ENCODE measurements at places on chromosomes 6 and 20.
A peak's percentile ranks its signal among the peaks of the same experiment; 100 is the strongest.

DNA sequence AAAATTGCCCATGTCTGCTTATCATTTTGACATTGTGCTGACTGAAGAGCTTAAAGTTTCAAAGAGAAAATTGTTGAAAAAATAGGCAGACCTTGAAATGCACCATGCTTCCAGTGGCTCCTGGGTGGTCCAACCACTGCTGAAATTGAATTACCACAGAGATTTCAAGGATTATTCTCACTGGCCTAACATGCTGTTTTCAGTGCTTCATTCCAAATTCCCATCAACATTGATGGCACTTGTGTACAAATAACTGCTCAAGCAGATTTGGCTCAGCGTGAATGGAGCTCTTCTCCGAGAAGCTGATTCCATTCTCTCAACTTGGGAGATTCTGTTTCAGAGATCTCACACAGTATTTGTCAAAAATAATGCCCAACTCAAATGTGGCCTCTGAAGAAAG, 75.5 kb downstream of the LAMA4 start:
- no peak for DNase-seq

DNA sequence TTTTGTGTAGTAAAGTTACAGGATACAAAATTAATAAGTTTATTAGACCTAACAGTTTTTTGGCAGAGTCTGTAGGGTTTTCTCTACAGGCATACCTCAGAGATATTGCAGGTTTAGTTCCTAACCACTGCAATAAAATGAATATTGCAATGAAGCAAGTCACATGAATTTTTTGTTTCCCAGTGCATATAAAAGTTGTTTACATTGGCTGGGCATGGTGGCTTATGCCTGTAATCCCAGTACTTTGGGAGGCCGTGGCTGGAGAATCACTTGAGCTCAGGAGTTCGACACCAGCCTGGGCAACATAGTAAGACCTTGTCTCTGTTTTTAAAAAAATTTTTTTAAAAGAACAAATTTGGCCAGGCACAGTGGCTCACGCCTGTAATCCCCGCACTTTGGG, 16.0 kb downstream of the C6orf52 start:
- DNase-seq = no peak

DNA sequence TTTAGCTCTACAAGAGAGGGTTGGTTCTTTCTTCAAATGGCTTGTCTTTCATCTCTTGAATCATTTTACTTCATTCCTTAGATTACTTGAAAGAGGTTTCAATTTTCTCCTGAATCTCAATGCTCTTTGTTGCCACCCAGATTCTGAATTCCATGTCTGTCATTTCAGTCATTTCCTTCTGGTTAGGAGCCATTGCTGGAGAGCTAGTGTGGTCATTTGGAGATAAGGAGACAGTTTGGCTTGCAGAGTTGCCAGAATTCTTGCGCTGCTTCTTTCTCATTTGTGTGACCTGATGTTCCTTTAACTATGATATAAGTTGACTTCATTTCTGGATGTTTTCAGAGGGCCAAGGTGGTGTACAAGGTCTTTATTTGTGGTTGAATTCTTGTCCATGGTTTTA, 157.8 kb downstream of the SLC22A3 start:
- no peak for DNase-seq

GRCh38 chr6:140434761-140435160, 1060.3 kb upstream of the CITED2 start:
- DNase-seq = no peak

DNA sequence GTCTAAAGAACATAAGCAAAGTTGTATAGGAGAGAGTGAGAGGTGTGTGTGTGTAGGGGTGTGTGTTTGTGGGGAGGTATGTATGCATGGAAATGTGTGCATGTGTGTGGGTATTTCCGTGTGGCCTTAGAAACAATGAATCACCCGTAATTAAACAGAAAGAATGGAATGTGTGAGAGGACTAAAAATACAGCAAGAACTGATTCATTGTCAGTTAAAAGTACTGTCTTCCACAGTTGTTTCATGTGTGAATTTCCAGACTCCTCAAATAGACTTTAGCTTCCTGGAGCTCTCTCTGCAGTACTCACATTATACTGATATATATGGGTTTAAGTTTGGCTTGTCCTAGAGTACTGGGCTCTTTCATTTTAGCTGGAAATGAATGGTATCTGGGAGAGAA, 145.7 kb downstream of the RIMS1 start:
- no peak for DNase-seq

DNA sequence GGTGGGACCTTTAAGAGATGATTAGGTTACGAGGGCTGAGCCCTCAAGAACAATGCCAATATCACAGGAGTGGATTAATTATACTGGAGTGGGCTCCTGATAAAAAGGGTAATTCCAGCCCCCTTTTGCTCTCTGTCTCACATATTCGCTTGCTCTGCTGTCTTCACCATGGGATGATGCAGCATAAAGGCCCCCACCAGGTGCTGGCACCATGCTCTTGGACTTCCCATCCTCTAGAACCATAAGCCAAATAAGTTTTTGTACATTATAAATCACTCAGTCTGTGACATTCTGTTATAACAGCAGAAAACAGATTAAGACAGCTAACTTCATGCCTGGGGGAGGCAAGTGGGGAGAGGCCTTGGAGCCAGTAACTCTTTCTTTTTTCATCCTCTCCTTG, 9.8 kb upstream of the SNRPB start:
- no peak for DNase-seq

GRCh38 chr6:107712665-107713551, 111.2 kb downstream of the SCML4 start:
- peak; percentile 21 for DNase-seq

DNA sequence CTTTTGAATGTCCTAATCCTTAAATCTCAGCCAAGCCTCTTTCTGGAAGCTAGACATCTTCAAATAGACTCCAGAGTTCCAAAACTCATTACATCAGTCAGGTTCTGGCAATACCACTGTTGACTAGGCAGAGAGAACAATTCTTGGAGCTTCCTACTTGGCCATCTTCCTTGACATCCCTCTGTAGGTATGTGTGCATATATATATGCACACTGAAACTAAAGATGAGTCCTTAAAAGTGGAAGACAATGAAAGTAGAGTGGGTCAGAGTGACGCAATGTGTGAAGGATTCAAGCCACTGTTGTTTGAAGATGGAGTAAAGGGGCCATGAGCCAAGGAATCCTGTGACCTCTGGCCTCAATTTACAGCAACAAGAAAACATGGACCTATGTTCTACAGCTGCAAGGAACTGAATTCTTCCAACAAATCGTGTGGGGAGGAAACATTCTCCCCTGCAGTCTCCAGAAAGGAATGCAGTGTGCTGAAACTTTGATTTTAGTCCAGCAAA, 18.7 kb upstream of the DUSP22 start:
- DNase-seq = no peak

GRCh38 chr20:38132156-38132909, 32.7 kb downstream of the TGM2 start:
- DNase-seq = no peak

- no peak for DNase-seq
Observed at GRCh38 chr6:35148167-35148741, 7.1 kb upstream of the TCP11 start.

GRCh38 chr6:134466771-134467525, 149.0 kb upstream of the SGK1 start:
- no peak for DNase-seq

DNA sequence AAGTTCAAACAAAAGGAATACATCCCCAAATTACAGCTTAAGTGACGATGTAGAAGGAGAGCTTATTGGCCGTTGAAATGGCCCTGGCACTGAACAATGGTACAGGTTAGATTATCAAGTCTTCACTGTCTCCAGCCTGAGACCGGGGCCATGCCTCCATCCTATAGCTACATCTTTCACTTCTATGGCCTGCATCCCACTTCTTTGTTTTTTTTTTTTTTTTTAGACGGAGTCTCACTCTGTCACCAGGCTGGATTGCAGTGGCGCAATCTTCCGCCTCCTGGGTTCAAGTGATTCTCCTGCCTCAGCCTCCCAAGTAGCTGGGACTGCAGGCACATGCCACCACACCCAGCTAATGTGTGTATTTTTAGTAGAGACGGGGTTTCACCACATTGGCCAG, 464.6 kb downstream of the CDH26 start:
- DNase-seq = no peak

DNA sequence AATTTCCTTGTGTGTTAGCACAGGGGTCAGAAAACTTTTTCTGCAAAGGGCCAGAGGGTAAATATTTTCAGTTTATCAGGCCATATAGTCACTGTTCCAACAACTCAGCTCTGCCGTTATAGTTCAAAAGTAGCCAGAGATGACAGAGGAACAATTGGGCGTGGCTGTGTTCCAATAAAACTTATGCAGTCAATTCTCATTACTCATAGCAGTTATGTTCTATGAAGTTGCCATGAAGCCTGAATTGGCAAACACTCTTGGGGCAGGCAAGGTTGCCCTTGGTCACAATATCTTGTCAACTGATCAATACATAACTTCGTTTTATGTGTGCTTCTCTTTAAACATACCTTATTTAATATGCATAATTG, 304.2 kb downstream of the TFAP2C start:
- no peak for DNase-seq

DNA sequence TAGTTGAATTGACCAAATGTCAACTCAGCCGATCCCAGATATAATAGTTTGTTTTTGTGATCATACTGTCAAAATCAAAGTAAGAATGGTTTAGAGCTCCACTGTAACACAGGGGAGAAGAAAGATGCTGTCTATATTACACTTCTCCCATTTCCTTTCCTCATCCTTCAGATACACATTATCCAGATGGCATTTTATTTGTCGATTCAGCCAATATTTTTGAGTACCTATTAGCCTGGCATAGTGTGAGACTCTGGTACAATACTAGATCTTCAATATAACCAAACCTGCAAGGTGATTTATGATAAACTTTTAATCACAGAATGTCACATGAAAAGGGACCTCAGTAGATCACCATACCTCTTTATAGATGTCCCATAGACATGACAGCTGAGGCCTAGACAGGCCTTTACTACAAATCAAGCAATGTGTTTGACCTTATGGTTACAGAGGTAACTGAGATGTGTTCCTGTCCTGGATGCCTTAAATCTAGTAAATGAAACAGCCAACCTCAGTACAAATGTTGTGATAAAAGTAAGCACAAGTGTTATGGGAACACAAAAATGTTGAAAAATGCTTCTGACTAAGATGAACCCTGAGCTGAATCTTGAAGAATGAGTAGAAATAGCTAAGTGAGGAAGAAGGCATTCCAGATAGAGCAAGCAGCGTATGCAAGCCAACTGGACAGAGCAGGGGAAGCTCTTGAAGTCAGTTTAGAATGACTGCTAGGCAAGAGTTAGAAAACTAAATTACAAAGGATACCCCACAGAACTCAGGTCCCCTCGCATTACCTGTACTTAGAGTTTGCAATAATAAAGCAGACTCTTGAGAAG, 1.9 kb downstream of the FBXO9 start:
- no peak for DNase-seq

GRCh38 chr6:21648475-21649050, 55.0 kb downstream of the SOX4 start:
- DNase-seq = no peak

DNA sequence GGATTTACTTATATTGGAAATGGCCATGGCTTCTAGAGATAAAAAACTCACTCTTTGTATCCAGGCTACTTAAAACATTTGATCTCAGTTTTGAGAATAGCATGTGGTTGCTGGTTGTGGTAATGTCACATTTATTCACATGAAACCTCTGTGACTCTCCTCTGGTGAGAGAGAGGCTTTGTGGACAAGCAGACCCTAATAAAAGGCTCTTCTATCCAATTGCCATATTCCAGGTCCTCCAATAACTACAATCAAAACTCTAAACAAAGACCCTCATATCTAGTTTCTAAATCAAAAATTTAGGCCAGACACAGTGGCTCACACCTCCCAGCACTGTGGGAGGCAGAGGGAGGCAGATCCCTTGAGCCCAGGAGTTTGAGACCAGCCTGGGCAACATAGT, 176.3 kb upstream of the LAMP5 start:
- DNase-seq = no peak

DNA sequence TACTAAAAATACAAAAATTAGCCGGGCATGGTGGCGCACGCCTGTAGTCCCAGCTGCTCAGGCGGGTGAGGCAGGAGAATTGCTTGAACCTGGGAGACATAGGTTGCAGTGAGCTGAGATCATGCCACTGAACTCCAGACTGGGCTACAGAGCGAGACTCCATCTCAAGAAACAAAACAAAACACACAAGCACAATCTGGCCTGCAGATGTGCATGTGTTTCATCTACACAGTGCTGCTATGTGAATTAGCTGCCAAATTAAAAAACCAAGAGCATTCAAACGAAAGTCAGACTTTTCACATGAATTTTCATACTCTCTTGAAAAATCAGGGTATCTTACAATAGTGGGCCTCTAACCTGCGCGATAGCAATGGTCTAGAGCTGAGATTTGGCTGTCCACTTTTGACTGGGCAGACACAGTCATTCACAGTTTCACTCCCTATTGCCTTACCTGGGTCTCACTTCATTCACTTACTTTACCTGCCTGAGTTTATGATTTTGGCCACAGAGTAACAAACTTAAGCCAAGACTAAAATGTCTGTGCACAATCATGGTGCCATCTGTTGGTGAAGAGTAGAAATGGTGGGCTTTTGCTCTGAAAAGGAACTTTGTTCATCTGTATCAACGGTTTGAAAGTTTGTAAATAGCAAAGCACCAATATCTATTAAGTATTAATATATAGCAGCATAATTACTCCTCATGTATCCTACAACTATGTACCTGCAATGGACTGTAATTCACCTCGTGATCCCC, 138.5 kb upstream of the UST start:
- no peak for DNase-seq

DNA sequence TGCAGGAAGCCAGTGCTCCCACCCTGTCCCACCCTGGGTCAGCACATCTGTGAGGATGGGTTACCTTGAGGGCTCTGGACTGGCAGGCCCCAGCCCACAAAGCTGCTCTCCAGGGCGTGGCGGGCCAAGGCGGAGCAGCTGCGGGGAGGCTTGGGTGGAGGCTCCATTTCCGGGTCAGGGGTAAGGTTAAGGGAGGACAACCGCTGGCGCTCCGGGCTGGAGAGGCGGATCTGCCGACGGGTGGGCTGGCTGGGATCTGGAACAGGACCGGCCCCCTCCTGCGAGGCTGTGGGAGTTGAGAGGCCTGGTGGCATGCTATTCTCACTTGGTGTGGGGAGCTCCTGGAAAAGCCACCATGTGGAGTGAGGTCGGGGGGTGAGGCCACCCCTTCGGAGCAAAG, 5.5 kb downstream of the SMPD2 start:
- no peak for DNase-seq

DNA sequence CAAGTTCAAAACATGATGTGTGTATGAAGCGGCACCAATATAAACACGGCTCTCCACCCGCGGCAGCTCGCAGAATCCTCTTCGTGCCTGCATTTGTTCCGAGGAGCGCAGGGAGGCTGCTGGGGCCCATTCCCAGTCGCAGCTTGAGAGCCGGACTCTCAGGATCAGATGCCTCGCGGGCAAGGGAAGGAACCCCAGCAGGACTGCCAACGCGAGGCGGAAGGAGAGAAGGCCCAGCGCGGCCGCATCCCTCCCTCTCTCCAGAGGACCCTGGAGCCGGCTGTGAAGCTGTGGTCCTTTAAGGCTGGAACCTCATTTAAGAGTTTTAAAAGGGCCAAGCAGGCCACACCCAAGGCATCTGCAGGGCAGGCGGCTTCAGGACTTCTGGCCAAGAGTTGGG, 44.2 kb upstream of the ZBP1 start:
- DNase-seq = no peak

Measured in CD4-positive, alpha-beta T cell treated with Interferon gamma for 1 hour (primary cell).